ENCODE measurements at places on chromosomes 7 and 10.

- no peak for DNase-seq
Measured at GRCh38 chr7:116329686-116330503, 119.6 kb downstream of the TES start.

- DNase-seq, result no peak
Measured at GRCh38 chr10:93218386-93218785, 144.7 kb downstream of the CYP26A1 start.

DNA sequence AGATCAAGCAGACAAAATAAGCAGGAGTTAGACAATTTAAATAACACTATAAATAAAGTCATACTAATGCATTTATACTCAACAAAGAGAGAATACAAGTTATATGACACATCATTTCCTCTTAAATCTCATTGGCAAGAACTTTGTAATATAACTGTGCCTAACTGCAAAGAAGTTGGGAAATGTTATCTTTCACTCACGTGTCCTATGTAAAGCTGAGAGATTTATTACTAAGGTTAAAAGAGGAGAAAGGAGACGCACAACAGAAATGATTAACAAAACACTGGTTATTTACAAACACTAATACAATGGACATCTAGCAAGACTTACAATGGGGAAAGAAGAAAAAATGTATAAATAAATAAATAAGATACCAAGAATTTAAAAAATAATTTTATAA is 12.7 kb upstream of the TMEM273 start:
- no peak for DNase-seq

DNA sequence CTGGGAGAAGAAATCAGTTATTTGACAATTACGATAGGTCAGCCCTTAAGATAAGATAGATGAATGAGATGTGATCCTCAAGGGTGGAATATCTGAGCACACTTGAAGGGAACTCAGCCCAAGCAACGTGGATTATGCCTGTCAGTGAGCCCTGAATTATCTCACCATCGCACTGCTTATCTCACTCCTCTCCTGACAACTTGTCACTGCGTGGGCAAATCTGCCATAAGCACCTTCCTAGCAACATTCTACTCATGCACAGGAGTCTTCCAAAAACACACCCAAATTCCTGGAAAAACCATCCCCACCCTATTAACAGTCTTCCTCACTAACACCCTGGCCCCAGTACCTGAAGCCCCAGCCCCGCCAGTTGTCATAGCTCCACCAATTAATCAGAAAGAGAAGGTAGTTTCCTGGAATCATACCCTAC is 46.5 kb upstream of the IL6 start:
- DNase-seq, result no peak

DNA sequence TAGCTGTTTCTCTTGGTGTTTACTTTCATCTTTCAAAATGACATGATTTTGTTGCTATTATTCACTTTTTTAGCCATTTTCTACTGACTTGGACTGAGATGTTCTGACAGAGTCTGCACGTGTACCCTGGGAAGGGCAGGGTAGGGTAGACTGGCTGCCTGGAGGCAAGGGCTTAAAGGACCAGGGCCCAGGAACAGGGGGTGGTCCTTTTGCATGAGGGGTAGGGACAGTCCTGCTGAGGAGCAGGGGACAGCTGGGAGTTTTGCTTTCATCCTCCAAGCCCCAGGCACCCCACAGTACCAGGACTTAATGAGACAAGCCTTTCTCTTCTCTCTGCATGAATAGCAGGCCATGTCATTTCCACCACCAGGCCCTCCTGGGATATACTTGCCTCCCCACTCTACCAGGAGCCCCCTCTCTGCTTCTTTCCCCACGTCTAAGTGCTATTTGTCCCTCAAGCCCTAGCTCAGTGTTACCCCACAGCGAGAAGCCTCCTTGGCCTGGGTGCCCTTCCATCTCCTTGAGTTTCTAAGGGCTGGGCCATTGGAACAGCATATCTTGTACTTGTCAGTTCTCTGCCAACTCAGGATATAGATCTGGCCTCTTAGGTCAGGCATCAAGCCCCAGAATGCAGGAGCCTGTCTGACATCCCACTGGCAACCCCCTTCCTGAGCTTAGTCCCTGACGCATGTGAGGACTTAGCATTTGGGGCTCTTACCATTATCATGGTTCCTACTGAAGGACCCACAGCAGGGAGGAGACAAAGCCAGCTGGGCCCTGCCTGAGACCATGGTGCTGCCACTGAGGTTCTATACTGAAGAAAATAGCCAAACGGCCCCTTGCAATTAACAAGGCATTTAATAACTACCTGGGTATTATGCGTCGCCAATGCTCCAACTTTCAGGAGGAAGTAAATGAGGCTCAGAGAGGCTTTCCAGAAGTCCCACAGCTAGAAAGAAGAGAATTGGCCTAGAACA is 78.4 kb upstream of the UNC5B start:
- DNase-seq, result no peak

DNA sequence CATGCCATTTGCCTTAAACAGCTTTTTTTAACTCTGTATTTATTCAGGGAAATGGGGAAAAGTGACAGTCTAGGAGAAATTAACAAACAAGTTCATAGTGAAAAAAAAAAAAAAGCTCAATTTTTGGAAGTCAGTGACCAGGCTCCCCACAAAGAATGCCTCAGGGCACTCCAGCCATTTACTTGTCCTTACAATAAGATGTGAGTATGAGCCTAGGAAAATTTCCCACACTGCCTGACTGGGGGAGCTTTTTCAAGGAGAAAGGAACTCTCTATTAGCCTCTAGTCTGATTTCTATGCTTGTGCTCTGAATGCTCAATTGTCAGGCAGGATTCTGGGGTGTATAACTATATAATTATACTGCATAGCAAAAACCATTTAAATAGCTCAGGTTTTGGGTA is 74.9 kb upstream of the NRBF2 start:
- no peak for DNase-seq

- DNase-seq, result no peak
Measured at GRCh38 chr7:127702938-127703337, 50.9 kb downstream of the SND1 start.

DNA sequence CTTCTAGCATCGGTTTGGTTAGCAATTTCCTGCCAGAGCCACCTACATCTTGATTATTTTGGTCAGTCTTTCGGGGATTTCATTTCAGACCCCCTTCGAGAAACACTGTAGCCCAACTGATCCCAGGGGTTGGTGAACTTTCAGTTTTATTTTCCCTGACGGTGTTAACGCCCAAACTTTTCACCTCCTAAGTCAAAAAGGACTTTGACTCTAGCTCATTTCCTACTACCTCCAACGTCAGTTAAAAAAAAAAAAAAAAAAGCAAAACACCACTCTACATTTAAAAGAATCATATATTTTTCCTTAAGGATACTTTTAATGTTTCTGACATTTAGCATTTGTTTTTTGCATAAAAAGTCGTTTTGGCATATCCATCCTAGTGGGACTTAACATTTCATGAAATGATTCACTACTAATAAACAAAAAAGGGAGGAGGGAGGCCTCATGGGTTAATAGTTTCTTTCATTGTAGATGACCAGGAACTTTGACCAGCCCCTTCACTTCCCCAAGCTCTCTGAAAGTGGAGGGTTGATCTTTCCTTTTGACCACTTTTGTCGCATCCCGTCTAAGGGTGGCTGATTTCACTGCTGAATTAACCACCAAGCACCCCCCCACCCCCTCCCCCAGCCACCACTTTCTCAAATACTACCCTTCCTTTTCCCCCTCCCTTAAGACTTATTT is 764 bp upstream of the TCF7L2 start:
- DNase-seq, result no peak

DNA sequence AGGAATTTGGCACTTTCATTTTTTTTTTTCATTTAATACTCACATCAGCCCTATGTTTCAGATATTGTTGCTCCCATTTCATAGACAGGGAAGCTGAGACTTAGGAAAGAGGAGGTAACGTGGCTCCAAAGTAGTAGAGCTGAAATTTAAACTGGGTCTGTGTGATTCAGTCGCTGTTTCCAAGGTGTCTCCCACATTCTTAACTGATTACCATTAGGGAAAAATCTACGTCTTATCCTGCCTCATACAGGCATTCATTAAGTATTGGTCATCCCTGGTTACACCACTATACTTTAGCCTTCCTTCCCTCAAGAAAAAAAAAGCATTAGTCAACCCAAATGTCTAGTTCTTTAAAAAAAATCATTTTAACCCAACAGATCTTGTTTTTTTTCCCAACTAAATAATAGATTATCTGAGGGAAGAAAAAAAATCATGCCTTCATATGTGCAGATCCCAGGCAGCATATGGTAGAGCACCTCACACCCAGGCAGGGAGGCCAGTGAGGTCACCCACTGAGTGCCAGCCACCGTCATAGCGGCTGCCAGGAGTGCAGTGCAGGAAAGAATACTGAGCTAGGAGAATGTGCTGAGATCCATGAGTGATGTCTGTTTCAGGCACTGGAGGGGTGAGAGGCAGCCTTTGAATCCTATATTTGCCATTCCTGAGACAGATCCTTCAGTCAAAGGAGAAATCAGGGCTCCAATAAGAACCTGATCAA is 59.0 kb upstream of the SORCS3 start:
- DNase-seq, result no peak

GRCh38 chr7:6438427-6438826 is 9.3 kb downstream of the DAGLB start:
- DNase-seq, result no peak

- no peak for DNase-seq
Measured at GRCh38 chr10:34171957-34172527, 643.1 kb downstream of the PARD3 start.

DNA sequence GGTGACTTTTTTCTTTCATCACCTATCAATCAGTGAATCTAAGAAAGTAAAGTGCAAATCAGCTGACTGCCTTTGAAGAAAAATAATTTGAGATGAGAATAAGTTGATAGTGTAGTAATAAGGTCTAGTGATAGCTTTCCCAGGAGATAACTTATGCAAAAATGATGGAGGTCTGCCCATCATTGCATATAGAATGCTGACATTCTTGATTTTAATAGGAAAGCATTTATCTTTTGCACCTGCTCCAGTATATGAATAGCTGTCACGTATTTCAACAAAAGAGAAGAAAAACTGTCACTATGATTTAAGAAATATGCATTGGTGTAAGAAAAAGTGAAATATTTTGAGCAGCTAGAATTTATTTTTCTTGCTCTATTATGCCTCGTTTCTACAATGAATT is 46.8 kb downstream of the PTTG1IP2 start:
- no peak for DNase-seq

DNA sequence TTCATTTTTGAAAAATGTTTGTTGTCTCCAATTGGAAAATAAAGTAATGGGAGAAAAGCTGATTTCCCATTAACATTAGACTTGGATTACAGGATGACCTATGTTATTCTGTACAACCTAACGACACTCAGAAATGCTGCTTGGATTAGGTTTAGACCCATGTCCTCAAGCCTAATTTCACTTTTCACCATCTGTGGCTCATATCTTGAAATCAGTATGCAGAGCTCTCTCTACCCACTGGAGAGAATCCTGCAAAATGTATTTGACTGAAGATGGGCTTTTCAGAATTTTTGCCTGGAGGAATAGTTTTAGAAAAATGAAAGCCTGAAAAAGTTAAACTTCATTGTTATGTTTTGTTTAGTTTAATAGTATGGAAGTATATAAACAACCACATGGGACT is 63.8 kb downstream of the SLC13A1 start:
- DNase-seq, result no peak

GRCh38 chr10:63940277-63940922 is 419.2 kb downstream of the REEP3 start:
- DNase-seq, result no peak

DNA sequence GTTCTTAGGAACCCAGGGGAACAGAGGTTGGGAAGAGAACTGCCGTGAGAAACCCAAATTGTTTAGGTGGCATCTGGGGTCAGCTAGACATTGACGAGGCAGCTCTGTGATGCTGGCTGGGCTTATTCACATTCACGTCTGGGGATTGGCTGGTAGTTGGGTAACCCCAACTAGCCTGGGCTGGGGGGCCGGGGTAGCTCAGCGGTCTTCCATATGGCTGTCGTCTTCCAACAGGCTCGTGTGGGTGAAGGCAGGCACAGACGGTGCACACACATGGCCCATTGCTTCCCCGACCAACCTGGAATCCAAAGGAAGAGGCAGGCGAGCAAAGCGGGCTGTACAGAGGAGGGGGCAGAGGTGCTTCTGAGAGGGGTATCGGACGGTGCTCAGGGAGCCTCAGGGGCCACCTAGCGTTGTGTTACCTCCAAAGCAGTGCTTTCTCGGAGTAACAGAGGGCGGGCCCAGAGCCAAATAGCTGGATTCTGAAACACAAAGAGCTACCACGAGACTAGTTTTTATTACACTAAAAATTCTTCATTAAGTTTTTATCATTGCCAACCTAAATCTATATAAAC is 34.5 kb downstream of the MKI67 start:
- DNase-seq, result no peak

DNA sequence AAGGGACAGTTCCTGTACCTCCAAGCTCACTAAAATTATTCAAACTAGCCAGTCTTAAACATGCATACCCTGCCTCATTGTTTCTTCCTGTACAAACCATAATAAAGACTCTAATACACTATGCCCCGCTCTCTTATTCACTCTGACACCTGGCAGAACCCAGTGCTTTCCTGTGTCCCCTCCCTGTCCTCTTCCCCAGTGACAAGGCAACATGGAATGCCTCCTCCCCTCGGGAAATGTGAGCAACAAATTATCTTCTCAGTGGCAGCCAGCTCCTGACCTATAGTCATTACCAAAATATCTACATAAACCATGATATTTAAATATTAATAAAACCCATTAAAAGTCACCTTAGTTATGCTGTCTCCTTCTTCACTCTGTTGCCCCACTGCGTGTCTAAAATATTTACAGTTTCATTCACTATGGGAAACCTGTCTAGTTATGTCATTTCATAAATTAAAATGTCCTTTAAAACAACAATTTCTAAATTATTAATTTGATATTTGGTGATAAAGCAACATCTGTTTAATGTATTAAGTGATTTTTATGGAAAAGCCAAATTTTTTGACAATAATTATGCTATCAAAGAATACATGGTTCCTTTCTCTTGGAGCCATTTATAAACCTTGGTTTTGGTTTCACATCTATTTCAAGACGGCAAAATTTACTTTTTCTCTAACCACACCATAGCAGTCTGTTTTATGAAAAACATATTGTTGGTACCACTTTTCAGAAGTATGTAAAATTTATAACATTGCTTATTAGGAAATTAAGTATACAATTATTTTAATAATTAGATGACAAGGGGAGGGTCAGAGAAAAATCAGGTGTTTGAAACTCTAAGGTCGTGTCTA is 1355.2 kb downstream of the XPNPEP1 start:
- no peak for DNase-seq

DNA sequence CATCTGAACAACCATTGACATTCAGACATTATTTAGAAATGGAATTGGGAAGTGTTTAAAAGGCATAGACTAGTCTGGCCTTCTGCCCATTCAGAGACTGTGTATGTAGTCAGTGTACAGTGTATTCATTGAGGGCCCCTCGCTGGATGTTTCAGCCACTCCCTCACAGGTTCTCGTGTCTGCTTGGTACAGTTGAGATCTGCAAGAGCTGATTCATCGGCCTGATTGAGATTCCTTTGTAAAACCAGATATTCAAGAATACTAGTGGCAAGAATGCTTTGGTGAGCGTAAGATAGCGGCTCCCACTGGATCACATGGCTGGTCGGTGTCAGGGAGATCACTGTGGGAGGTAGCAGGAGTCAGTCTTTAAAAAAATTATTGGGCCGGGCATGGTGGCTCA is 119.5 kb downstream of the TCF7L2 start:
- DNase-seq, result no peak
